ENCODE measurements at places on chromosomes 1 and 21.
A peak's percentile ranks its signal among the peaks of the same experiment; 100 is the strongest.

DNA sequence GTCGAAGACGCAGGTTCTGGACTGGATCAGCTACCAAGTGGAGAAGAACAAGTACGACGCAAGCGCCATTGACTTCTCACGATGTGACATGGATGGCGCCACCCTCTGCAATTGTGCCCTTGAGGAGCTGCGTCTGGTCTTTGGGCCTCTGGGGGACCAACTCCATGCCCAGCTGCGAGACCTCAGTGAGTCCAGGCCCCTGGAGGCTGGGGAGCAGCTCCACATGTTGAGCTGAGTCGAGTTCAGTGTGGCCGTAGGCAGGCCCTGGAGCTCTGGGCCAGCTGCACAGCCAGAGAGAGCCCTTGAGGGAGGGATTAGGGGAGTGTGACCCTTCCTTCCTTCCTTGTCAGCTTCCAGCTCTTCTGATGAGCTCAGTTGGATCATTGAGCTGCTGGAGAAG is 1.6 kb downstream of the ELF3 start:
- DNase-seq, result no peak

- no peak for DNase-seq
These were observed 29.6 kb downstream of the KCNN3 start for GRCh38 chr1:154840269-154841176.

- no peak for DNase-seq
These were observed 268.9 kb downstream of the HHAT start for GRCh38 chr1:210597555-210598134.

DNA sequence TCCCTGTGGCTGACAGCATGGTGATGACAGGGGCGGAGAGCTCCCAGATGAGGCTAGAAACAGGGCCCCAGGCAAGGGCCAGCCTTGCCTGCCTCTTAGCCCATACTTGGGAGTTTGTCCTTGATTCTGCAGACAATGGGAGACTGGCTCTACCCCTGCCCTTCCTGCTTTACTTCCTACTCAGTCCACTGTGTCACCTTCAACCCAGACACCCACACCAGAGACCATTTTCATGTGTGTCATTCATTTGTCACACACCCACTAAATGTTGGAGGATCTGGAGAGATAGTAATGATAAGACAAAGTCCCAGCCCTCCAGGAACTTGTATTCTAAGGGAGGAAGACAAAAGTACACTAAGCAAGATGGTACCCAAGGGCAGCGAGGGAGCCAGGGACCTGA is 43.7 kb downstream of the SYT6 start:
- DNase-seq, result no peak

DNA sequence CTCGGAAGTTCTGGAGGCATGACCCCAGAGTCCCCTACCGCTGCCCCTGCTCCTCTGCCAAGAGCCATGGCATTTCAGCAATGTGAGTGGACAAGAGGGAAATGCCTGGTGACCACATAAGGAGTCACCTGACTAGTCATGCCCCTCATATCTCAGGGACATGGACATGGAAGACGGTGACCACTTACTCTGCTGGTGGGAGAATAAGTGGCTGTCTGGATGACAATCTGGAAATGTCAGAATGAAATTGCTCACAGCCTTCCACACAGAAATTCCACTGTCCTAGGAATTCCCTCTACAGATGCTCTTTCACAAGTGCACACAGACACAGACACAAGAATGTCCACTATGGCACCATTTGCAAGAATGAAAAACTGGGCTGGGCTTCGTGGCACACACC is 24.3 kb upstream of the PLEKHG5 start:
- DNase-seq, result no peak

GRCh38 chr1:54172614-54173599 is 20.1 kb upstream of the CDCP2 start:
- DNase-seq, result no peak

- no peak for DNase-seq
These were observed 41.9 kb downstream of the UCK2 start for GRCh38 chr1:165869343-165869742.

- no peak for DNase-seq
These were observed 894.7 kb downstream of the ADGRL2 start for GRCh38 chr1:82695443-82695842.

GRCh38 chr1:174652569-174653280 is 205.0 kb downstream of the GPR52 start:
- no peak for DNase-seq

GRCh38 chr1:216559359-216559758 is 136.1 kb upstream of the USH2A start:
- DNase-seq, result no peak

DNA sequence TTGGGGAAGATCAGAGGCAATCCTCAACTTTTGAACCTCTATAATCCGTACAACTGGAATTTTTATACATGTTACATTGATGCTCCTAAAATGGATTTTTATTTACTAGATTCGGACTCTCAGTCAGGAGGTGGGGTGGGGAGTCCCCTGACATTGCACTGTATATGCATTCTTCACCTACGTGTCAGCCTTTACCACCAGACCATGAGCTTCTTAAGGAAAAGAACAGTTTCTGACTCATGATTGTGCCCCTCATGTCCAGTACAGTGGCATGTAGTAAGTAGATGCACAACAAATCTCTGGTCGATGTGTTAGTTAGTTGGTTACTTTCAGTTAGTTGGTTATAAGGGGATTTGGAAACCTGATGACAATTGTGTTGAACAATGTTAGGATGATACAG is 15.4 kb downstream of the LPAR3 start:
- no peak for DNase-seq

DNA sequence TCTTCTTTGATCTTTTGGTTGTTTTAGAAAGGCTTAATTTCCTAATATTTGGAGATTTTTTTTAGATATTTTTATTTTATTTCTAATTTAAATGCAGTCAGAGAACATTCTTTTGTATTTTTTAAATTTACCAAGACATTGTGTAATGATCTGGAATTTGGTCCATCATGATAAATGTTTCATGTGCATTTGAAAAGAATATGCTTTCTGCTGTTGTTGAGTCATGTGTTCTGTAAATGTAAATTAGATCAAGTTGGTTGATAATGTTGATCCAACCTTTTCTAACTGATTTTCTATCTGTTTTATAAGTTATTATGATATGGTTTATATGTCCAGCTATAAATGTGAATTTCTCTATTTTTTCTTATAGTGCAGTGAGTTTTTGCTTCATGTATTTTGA is 19.8 kb downstream of the UTS2 start:
- no peak for DNase-seq

- peak; percentile 41 for DNase-seq
These were observed 19.7 kb downstream of the RCC2 start for GRCh38 chr1:17419626-17420328.

DNA sequence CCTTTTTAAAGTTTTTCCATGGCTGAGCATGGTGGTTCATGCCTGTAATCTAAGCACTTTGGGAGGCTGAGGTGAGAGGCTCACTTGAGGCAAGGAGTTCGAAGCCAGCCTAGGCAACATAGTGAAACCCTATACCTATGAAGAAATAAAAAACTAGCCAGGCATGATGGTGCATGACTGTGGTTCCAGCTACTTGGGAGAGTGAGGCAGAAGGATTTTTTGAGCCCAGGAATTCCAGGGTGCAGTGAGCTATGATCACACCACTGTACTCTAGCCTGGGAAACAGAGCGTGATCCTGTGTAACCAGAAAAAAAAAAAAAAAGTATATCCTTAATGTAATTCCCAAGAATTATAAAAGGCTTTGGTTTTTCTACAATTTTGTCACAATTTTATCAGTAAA is 17.4 kb downstream of the DEPDC1 start:
- no peak for DNase-seq

DNA sequence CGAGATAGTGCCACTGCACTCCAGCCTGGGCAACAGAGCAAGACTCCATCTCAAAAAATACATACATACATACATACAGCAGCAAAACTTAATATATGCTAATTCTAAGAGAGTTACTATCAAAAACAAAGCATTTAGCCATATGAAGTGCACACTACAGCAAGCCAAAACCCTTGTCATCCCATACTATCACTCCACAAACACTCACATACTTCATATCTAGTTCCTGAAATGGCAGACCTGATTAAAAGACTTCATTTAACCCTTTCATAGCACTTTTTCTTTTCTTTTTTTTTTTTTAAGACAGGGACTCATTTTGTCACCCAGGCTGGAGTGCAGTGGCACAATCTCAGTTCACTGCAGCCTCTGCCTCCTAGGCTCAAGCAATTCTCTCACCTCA is 65.6 kb downstream of the COP1 start:
- DNase-seq, result no peak

- no peak for DNase-seq
These were observed 64.9 kb downstream of the TMEM53 start for GRCh38 chr1:44609412-44609767.

GRCh38 chr1:3359756-3360440 is 94.6 kb upstream of the ARHGEF16 start:
- no peak for DNase-seq

DNA sequence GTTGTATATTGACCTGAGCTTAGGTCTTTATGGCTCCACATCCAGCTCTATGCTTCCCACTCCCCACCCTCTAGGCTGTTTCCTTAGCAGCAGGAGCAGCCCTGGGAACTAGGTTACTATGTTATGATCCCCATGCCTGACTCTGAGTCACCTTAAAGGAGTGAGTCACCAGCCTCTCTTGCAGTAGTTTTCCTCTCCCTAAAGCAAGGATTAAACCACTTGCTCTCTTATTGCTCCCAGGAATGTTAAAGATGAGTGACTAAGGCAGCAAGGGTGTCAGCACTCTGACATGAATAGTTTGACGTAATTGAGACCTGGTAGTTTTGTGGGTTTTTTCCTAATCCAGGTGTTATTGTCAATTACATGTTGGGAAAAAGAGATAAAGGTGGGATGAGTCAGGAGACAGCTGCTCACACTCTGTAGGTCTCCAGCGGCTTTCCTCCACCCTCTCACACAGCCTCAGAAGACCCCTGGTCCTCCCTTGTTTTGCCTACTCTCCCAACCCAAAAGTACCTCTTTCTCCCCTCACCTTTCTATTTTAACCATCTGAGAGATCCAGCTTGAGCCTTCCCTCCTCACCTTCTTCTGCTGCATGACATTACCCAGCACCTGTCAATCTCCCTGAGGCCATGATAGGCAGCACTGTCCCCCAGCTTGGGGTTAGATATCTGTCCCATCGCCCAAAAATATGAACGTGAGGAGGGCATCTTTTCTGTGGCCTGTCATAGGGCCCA is 369.1 kb upstream of the VAMP3 start:
- no peak for DNase-seq

GRCh38 chr1:89298461-89298860 is 25.8 kb upstream of the GBP5 start:
- no peak for DNase-seq

DNA sequence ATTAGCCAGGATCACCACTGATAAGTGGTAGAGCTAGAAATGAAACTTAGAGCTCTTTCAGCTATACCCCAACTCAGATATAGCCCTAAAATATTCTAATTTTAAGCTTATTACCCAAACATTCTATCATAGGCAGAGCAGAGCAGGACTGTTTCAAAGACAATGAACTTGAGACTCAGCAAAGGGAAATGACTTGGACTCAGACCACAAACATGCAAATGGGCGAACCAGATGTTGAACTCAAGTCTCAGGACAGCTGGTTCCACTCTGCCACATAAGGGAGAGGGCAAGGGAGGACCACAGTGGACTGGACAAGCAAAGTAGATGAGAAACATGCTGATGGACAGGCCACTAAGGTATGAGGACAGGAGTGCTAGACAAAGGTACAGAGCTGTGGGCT is 315.3 kb downstream of the OMA1 start:
- DNase-seq, result no peak

DNA sequence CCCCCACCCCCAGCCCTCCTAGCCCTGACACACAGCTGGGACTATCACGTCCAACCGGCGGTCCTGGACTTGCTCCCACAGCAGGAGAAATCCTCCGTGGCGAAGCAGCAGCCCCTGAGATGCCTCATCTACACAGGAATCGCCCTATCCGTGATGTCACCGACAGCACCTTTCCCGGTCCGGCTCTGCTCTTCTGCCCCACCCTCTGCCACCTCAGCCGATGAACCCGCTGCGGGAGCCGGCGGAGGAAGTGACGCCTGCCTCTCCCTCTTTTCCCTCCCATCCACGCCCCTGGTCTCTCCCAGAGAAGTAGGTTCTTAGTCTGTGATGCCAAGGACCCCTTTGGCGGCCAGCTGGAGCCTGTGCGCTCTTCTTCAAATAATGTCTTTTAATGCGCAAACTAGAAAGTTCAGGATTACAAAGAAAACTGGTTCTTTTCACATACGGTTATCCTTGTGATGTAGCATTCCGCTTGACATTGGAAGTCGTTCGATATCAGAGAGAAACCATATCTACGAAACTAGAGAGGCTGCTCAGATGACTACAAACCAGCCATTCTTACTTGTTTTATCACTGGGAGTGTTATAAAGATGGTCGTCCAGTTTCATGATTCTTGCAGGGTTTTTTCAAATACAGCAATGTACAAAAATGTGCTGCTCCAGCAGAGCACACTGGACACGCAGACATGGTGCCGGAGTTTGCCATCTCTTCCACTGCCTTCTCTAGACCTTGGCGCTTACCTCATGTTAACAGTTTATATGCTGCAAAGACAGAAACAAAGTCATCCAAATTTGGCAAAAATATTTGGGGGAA is 120.3 kb downstream of the PPIAL4G start:
- no peak for DNase-seq

GRCh38 chr1:147600119-147601111 is 59.1 kb downstream of the BCL9 start:
- no peak for DNase-seq

DNA sequence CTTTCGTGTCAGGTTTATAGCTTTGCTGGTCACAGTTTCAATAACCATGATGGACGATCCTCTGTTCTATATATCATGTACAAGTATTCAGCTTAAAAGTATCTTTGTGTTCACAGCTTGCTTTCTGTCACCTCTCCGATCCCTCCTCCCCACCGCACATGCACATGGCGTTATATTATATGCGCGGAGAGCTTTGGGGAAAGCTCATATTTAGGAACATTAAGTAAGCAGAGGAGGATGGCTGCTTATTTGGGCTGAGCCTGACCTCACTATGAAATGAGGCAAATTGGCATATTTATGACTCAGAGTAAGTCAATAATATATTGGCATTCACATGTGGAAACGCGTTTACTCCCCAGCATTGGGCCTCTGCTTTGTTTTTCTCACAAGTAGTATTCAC is 360.5 kb downstream of the HLX start:
- DNase-seq, result no peak

DNA sequence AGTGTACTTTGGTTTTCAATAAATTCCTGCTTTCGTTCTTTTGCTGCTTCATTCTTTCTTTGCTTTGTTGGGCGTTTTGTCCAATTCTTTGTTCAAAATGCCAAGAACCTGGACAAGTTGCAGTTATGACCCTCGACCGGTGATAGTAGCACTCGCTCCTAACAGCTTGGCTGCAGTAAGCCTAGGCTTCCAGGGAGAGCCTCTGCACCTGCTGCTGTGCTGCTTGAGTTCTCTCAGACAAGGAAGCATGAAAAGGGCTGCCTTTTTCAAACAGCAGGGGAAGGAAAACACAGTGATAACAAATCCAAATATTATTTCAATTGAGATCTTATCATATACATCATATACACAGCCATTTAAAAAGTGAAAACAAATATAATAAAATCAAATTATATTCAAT is 12.8 kb upstream of the RIPK4 start:
- no peak for DNase-seq

GRCh38 chr1:24717887-24718650 is 27.2 kb upstream of the CLIC4 start:
- peak; percentile 88 for DNase-seq

- DNase-seq, result peak; percentile 90
These were observed 131.6 kb downstream of the TGFBR3 start for GRCh38 chr1:91754348-91754747.

GRCh38 chr1:91511386-91511785 is 10.7 kb downstream of the CDC7 start:
- DNase-seq, result no peak

GRCh38 chr1:219050086-219050821 is 123.4 kb upstream of the LYPLAL1 start:
- no peak for DNase-seq

- no peak for DNase-seq
These were observed 282.6 kb downstream of the BARHL2 start for GRCh38 chr1:90434460-90434859.

Data from caudate nucleus (tissue), 63 donors.